ENCODE measurements at places on chromosomes 2 and 18.
A peak's percentile ranks its signal among the peaks of the same experiment; 100 is the strongest.

GRCh38 chr2:205773989-205774388, 91.7 kb downstream of the NRP2 start:
- no peak for DNase-seq

DNA sequence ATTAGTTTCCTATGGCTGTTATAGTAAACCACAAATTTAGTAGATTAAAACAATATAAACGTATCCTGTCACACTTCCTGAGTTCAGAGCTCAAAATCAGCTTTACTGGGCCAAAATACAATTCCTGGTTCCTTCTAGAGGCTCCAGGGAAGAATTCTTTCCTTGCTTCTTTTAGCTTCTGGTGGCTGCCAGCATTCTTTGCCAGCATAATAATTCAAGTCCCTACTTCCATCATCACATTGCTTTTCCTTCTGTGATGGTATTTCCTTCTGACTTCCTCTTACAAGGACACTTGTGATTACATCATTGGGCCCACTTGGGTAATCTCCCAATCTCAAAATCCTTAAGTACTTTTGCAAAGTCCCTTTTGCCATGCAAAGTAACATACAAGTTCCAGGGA, 40.6 kb downstream of the MOB4 start:
- no peak for DNase-seq

DNA sequence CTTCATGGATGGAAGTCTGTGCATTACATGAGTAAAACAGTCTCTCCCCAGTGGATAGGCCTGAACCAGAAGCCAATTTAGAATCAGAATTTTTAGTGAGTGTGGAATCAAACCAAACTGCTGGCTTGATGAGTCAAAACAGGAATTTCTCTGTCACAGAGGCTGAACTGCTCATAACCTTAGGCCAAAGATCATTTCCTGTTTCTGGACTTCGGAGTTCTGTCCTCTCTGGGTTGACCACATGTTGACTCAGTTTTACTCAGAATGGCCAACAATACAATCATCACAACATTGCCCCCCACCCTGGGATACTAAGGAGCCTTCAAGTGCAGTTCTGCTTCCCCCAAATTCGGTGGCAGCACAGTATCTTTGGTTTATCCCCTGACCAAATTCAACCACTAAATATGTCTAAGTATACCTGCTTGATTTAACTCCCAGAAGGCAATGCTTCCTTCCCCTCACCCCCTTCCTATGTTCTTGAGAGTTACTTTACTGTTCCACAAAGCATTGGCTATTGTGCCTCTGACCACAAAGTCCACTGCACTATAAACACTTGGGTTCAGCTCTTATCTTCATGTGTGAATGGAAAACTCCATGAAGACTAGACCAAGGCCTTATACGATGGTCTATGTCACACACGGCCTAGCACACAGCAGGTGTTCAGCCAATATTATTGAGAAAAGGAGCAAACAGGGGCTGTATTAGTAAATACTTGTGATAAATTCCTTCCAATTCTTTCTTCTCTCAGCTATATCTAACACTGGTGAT, 67.8 kb downstream of the NXPH2 start:
- no peak for DNase-seq

DNA sequence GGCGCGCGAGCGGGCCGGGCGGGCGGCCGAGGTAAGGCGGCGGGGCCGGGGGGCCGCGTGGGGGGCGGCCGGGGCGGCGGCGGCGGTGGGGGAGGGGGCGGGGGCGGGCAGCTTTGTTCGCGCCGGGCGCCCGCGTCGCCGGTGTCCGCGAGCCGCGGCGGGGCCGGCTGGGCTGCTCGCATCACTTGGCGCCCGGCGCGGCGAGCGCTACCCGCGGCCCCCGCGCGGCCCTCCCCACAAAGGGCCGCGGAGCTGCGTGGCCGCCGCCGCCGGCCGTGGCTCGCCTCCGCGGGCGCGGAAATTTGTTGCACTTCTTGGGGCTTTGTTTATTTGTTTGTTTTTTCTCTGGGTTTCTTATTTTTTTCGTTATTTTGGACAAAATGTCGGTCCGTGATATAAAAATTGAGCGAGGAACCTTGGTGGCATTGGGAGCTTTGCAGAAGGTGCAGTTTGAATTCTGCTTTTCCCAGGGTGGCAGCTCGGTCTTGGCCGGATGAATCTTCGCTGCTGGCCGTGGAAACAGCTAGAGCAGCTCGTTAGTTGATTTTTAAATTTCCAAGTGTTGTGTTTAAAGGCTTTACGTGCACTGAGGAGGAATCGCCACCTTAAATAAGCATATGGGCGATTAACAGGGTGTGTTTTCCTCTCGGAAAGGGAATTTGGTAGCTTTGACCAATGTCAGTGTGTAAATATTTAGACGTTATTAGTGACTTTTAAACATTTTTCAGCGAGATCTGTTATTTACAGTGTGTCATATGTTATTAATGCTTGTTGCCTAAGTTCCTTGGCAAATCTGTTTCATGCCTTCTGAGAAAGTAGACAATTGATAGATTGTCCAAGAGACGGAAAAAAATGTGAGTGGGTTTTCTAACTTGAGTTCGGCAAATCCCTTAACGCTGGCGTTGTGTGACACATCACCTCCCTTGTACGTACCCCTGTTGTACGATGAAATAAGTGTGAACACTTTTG, 822 bp downstream of the UBE2E3 start:
- peak; percentile 29 for DNase-seq

- DNase-seq: no peak
These were observed 11.1 kb downstream of the STAMBP start for GRCh38 chr2:73839653-73840411.

GRCh38 chr2:2757764-2758163, 426.7 kb upstream of the MYT1L start:
- no peak for DNase-seq

DNA sequence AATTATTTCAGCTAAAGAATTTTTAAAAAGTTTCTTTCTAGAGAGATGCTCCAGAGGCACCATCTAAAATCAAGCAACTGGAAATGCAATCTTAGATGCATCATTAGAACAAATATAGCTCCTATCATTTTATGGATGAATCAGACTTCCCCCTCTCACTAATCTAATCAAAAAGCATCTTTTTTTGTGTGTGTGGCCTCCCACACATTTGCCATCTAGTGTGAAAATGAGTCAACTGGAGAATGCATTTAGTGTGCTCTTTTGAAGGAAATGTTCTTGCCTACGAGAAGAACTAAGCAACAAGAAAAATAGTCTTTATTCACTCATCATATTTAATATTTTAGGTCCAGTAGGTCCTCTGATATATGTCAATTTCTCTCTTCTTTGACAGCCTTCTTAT, 39.5 kb upstream of the FIGN start:
- no peak for DNase-seq

- no peak for DNase-seq
These were observed 282.9 kb upstream of the KCNH7 start for GRCh38 chr2:163121483-163121882.

GRCh38 chr2:20675701-20676352, 8.9 kb downstream of the GDF7 start:
- DNase-seq: no peak

- DNase-seq: no peak
These were observed 54.5 kb downstream of the HDHD2 start for GRCh38 chr18:47095810-47096209.

GRCh38 chr2:85787981-85788340, 34.2 kb downstream of the ATOH8 start:
- DNase-seq: no peak

DNA sequence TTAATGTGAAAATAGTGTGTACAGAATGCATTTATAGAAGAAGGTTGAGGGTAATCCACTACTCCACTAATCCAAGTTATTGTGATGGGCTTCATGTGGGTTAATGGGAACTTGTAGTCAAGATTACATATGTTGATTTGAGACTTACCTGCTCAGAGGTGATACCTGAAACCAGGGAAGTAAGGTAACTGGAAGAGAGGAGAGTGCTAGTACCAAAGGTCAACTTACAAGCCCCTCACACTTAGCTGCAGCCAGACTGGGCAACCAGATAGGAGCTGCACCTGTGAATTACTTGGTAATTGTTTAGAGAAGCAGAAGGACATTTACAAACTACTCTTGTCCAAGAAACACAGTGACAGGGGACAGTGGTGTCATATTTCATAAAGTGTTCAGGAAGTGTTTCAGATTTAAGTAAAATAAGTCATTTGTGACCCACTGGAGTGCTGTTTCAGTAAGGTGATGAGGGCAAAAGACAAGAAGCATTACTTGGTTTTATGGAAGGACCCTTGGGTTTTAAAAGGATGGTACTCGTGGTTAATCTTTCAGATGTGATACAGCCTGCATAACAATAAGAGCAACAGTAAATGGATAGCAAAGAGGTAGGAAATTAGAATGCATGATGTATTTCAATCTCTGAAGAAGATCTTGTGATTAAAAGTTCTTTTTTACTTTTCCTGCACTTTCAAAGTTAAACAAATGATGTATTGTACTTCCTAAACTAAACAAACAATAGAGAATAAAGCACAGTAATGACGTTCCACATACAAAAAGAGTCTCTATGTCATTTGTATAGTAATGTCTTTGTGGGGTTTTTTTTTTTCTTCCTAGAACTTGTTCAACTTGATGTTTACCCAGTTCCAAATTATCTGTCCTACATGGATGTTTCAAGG, 189.3 kb downstream of the PHLPP1 start:
- DNase-seq: no peak

DNA sequence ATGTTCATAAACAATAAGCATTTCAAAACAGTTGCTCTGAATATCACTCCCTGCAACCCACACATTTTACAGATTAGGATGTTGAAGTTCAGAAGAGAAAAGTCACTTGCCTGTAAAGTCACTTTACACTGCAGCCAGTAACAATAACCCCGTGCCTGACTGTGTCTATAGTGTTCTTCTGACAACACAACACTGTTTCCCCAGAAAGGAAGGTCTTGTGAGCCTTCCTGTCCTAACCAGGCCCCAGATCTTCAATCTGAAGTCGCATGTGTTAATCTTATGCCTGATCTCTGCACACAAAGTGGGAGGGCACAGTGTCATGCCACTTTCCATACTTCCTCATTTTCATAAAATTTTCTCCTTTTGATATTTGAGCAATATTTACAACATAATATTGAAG, 120.2 kb downstream of the FEZ2 start:
- no peak for DNase-seq

DNA sequence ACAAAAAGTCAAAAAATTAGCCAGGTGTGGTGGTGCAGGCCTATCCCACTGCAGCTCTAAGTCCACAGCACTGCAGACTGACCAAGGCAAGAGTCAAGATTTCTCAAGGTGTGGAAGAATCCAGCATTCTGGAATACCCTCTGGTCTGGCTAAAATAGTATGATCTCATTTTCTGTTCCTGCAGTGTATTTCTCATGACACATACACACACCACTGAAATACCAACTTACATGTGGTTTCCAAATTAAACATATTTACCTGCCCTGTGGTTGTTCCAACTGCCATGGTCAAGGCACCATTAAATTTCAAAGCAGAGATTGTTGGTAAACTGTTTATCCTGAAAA, 30.9 kb downstream of the NOL10 start:
- DNase-seq: no peak

DNA sequence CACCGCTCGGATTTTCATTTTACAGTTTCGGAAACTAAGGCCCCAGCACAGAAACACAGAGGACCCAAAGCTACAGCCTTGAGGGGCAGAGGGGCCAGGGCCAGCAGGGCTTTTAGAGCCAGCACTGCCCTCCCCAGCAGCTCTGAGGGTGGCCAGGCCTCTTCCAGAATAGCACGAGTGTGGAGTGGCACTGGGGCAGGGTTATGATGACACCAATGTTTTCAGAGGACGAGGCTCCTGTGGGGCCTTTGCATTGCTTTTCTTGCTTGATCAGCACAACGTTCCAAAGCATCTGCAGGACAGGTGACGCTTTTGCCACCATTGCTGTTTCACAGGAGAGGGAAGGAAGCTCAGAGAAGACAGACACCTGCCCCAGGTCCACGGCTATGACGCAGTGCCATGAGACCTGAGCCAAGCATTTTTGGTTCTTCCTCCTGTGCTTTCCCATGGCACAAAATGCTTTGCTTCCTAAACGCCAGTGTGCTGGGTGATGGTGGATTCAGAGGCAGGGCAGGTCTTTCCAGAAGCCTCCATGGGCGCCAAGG, 126.9 kb downstream of the MBP start:
- no peak for DNase-seq

GRCh38 chr2:97868986-97869721, 126.6 kb downstream of the TMEM131 start:
- no peak for DNase-seq

GRCh38 chr18:44696892-44697291, 16.2 kb downstream of the SETBP1 start:
- no peak for DNase-seq

GRCh38 chr2:3563521-3563976, 5.4 kb upstream of the RNASEH1 start:
- DNase-seq: no peak

DNA sequence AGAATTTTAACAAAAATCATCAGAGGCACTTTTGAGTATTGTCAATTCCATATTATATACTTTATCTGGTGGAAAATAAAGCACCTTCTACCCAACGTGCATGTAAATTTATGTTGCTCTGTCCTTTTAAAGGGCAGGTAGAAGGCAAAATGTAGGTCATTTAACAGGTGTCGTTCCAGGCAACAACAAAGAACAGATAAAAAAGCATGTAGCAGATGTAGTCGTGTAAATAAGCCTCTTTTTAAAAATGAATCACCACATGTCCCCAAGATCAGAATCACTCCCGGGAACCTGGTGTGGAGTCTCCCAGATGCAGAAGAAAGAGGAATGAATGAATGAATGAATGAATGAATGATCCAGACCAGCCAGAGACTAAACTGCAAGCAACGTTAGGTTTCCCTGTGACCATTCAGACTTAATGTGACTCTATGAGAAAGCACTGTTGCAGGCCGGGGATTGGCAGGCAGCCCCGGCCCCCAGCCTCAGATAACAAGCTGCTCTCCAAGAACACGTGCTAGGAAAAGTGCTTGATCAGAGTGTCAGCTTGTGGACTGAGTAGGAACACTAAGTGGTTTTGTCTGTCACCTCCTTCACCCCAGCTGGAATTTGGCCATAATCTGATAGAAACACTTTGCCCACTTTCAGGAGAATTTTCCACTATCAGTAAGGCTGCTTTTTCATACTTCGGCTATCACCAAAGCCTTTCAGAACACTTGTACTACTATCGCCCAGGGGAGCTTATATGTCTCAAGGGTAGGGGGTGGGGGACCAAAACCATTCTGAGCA, 100.6 kb downstream of the CDK15 start:
- no peak for DNase-seq

- no peak for DNase-seq
These were observed 210.4 kb downstream of the SH3BP4 start for GRCh38 chr2:235162082-235162836.

GRCh38 chr2:233850745-233851144, 3.6 kb downstream of the HJURP start:
- DNase-seq: no peak

DNA sequence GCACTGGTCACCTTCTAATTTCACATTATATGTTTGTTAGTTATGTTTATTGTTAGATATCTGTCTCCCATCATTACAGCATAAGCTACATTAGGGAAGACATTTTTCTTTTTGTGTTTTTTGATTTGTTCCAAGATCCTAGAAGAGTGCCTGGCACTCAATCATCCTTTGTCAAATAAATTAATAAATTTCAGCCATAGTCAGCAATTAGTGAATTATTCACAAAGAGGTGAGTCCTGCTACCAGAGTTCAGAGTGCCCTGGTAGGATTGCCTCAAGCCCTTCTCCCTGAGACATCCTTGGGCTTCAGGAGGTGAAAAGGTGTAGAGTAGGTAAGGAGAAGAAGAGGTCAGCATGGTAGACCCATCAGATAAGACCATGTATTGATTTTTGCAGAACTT, 186.2 kb upstream of the CTAGE1 start:
- no peak for DNase-seq
